ENCODE measurements at places on chromosomes 3 and 15.
A peak's percentile ranks its signal among the peaks of the same experiment; 100 is the strongest.

DNA sequence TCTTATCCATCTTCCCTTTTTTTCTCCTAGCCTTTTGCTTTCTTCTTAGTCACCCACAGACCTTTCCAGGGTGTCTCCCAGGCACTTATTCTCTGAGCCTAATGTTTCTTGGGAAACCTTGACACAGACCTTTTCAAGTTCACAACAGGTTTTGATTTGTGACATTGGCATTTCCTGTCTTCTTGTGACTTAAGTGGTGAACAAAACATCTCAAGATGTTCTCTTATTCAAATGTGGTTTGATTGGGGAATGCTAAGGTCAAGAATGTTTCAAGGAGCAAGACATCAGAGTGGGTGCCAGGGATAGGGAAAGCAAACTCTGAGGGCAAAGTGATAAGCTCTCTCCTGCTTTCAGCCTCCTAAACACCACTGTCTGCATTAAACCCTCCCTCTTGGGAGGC lies 68.2 kb upstream of the GSK3B start:
- DNase-seq, result no peak

DNA sequence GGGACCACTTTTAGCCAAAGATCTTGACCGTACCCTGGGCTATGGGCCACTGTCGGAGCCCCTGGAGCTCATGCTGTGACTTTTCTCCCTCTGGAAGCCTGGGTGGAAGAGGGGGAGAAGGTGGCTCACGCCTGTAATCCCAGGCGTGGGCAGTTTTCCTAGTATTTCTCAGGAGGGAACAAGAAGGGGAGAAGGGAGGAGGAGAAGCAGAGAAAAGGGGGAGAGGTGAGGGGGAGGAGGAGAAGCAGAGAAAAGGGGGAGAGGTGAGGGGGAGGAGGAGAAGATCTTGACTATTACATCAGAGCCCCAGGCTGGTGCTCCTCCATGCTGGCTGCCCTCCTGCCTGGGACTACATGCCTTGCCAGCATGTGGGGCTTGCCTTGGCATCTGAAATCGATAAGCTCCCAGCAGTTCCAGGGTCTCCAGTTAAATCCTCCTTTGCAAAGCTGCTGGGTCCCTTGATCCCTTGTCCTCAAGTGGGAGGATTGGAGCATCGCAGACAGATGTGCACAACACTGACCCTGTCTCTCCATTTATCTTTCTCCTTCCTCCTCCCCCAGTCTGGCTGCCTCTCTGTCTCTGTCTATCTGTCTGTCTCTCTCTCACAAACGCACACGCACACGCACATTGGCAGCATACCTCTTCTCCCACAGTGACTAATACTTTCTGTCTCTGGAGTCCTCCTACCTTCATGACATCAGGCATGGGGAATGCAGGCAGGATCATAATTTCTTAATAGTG lies 41.6 kb downstream of the MRAS start:
- no peak for DNase-seq

DNA sequence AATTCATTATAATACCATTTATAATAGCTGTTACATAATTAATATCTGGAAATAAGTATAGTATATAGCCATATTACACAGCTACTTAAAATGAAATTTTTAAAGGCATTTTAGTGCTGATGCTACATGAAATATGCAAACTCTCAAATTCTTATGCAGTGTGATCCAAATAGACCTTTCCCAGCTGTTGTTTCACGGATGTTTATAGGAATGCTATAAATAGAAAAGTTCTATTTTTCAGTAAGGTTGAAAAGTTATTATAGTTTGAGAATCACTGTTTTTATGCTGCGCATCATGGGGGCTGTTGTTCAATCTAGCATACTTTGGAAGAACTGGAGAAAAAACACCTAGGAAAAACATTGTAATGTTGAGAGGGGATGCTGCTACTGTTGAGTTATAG lies 147.7 kb upstream of the TRIM42 start:
- no peak for DNase-seq

- no peak for DNase-seq
Observed at GRCh38 chr3:71694358-71694999, 30.7 kb downstream of the EIF4E3 start.

DNA sequence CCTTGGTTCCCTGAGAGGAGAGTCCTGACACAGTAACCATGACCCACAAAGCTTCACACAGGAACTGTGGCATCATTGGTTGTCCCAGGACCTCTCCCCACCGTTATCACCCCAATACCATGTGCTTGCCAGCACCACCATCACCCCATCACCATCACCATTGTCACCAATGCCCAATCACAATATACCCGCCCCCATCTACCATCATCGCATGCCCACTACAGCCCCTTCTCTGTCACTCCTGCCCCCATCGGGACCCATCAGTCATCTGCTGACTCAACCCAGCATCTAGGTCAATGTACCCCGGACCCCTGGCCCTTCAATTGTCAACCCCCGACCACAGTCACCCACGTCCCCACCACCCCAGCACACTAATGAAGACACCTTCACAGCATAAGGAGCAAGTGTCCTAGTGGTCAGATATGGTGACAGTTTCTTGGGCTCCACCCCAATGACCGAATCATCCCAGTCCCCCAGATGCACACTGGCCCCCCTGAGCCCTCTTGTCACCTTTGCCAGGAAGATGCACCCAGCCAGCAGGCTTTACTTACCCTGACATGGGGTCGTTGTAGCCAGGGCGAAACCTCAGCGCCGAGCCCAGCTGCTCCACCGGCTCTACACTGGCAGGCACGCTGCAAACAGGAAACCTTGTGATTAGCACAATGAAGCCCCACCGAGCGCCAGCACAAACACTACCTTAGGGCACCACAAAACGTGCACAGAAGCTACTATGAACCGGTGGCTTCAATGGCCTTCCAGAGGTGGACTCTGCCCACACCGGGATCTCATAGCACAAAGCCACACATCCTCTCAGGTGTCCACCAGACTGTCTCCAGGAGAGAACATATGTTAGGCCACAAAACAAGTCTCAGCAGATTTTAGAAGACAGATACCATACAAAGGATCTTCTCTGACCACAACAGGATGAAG lies 25.1 kb downstream of the SHISA5 start:
- peak; percentile 63 for DNase-seq

DNA sequence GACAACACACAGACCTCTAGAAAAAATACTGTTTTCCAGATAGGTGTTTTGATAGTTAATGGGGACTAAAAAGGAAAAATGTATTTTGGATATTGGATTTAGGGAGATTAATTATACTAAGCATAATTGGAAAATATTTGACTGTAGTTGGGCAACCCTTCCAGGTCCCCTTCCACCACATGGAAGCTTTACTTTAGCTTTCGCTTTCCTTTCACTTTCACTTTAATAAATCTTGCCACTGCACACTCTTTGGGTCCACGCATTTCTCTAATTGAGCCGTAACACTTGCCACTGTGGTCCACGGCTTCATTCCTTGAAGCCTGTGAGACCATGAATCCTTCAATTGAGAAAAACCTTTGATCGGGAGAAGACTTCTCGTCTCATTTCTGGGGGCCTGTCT lies 15.5 kb downstream of the GLDN start:
- DNase-seq, result no peak

GRCh38 chr15:93331545-93332167 lies 242.6 kb upstream of the RGMA start:
- no peak for DNase-seq

DNA sequence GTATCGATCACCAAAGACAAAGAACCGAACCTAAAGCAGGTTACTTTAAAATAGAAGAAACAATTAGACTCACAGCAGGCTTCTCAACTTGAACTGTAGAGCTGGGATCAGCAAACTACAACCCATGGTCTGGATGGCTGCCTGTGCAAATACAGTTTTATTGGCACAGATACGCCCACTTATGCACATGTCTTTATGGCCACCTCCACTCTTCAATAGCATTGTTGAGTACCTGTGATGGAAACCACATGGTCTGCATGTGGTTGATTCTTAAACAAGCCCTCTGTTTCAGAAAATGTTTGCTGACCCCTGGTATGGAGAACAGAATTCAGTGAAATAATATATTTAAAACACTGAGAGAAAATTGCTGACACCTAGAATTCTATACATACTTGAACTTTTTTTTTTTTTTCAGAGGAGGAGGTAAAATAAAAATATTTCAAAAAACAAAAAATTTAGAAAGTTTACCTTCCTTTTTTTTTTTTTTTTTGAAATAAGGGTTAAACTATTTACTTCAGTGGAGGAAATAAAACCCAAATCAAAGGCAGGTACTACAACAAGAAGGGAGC lies 263.8 kb upstream of the ATP10A start:
- DNase-seq, result no peak

GRCh38 chr3:9136746-9137465 lies 112.5 kb downstream of the SRGAP3 start:
- no peak for DNase-seq

DNA sequence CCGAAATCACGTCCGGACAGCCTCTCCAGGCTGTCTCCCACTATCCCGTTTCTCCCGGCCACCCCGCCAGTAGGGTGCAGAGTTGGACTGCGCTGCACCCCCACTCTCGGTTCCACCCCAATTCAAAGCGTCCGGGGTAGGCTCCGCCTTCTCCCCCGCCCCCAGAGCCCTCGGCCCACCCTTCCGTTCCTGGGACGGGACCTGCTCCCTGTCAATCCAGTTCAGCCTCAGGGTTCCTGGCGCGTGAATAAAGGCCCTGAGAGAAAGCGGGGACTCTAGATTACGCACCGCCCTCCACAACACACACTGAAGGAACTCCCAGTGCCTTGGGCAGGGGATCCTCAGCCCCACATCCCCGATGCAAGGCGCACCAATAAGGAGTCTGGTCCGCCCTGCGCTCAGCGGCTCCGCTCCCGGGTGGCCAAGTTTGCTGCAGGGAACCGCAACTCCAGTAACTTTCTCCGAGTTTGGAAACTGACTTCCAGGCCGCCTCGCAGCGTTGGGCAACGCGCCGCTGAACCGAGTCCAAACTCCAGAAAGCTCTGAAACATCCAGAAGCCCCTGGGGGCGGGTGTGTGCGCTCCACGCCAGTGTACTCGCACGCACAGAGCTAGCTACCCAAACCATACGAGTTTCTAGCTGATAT lies 1.9 kb downstream of the ADAMTS9 start:
- no peak for DNase-seq

GRCh38 chr3:128619146-128619890 lies 31.3 kb downstream of the RPN1 start:
- no peak for DNase-seq

DNA sequence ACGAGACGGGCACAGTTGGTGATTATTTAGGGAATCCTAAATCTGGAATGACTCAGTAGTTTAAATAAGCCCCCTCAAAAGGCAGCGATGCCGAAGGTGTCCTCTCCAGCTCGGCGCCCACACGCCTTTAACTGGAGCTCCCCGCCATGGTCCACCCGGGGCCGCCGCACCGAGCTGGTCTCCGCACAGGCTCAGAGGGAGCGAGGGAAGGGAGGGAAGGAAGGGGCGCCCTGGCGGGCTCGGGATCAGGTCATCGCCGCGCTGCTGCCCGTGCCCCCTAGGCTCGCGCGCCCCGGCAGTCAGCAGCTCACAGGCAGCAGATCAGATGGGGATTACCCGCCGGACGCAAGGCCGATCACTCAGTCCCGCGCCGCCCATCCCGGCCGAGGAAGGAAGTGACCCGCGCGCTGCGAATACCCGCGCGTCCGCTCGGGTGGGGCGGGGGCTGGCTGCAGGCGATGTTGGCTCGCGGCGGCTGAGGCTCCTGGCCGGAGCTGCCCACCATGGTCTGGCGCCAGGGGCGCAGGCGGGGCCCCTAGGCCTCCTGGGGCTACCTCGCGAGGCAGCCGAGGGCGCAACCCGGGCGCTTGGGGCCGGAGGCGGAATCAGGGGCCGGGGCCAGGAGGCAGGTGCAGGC lies 318.0 kb downstream of the FGF12 start:
- DNase-seq, result no peak

- DNase-seq, result no peak
Observed at GRCh38 chr15:68506071-68506470, 72.7 kb upstream of the CORO2B start.

DNA sequence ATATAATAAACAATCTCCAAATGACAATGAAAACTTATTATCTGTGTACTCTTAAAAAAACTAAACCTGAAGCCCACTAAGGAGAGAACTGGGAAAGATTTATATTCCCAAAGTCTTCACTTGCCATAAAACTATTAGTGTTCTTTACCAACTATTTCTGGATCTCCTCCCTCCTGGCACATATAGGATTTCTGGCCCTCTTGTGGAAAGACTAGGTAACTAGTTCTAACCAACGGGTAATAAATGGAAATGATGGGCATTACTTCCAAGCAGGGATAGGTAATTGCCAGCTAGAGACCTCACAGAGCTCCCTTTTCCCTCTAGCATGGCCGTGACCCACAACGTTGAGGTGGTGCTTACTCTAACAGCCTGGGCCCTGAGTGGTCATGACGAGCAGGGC lies 110.1 kb downstream of the DNAH12 start:
- DNase-seq, result no peak

GRCh38 chr3:119367000-119367399 lies 72.8 kb downstream of the ARHGAP31 start:
- no peak for DNase-seq

DNA sequence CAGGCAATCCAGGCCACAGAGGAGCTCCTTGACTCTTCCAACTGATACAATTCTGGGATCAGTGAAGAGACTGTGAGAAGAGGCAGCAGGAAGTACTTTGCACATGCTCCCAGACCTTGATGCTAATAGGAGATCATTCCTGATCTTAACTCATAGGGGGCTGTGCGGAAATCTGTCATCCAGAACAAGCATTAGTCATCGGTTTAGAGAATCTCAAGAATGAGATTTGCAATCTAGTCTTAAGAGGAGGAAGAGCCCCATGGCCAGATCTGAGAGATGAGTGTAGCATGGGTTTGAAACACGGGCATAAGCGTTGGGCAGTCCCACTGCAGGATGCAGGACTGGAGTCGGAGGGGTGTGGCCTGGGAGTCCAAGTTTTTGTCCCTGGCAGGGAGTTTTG lies 1081.1 kb downstream of the NAALADL2 start:
- DNase-seq, result no peak

GRCh38 chr3:17194116-17194515 lies 309.4 kb downstream of the PLCL2 start:
- no peak for DNase-seq

DNA sequence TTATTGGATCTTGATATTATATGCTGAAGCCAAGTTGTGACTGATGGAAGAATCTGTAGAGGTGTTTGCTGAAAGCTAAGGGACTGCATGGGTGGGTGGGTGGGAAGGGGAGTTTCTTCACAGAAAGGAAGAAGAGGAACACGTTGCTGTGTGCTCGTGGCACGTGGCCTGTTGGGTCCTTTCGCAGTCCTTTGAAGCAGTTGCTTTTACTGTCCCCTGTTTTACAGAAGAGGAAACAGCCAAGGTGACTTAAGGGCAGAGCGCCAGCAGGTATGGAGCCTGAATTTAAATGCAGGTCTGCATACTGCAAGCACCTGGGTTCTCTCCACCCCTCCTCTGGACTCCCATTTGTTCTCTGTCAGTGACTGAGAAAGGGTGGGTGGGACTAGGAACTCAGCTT lies 59.4 kb upstream of the PRR23C start:
- DNase-seq, result no peak

DNA sequence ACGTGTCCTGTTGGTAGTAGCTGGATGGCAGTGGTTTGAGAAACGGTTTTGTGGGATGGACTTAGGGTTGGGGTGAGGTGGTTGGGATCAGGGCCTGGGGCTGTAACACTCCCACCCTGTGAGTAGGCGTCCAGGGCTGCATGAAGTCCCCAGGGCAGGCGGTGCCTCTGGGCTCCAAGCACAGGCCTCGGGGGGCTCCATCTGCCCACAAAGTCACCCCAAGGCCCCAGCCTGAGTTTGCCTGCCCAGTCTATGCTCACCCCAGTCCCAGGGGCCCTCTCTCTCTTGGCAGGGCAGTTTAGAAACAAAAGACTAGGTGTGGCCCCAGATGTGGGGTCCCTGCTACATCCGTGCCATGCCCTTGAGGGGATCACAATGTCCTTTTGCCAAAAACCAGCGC lies 86.9 kb upstream of the PRR23E start:
- DNase-seq, result no peak
